ENCODE measurements at places on chromosomes 7 and 10.

DNA sequence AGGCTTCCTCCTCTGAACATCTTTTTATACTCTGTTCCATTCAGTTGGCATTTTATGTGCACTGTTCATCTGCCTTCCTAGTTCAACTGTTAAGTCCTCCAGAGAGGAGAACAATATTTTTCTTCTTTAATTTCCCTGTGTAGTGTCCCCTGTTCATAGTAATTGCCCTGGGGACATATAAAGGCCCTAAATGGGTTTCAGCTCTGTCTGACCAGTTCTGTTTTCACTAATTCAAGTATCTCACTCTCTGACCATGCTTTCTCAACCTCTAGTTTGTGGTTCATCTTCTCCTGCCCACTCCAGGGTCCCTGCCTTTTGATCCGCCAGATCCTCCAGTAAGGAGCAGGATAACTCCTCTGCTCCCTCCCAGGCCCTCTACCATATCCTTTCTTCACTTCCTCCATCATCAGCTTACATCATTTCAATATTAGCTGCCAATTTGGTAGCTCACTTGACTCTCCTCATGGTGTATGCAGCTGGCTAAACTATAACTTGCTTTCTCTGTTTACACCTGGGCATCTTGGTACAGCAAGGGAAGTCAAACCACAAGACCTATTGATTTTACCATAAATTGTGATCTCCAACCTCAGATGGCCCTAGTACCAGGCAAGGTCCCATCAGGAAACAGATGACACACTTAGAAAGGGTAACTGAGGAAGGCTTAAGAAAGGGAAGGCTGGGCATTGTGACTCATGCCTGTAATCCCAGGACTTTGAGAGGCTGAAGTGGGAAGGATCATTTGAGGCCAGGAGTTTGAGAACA, 17.7 kb upstream of the C10orf67 start:
- no peak for DNase-seq

DNA sequence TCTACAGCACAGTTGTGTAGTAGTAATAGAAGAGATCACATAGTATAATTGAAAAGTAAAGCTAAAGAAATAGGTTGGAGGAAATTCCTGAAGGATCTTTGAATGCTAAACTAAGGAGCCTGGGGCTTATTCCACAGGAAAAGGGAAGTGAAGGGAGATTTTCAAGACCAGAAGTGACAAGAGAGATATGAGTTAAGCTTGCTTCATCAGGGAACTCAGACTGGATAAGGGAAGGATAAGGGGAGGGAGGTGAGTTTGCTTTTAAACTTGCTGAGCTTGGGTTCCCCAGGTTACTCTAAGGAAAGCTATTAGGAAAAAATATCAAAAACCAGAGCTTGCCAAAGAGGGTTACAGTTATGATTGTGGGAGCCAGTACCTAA, 182.4 kb downstream of the RAPGEF5 start:
- no peak for DNase-seq

- DNase-seq: no peak
Measured at GRCh38 chr7:155495440-155496248, 37.7 kb downstream of the EN2 start.

GRCh38 chr7:55024776-55025175, 6.0 kb downstream of the EGFR start:
- DNase-seq: no peak

GRCh38 chr7:30278376-30278775, 6.0 kb upstream of the ZNRF2 start:
- DNase-seq: no peak

DNA sequence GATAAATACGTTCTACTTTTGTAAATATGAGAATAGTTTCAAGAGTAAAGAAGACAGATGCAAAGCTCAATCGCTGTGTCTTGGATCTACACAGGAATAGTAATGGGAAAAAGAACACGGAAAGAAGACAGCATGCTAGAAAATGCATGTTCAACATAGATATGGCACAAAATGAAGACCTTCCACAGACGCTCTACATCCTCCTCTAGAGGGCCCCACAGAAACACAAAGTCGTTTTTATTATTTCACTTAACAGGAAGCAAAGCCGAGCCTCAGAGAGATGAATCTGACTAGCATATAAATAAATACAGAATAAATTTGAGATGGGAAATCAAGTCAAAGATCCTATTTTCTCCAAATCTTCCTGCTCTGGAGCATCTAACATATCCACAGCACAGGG, 292.6 kb downstream of the PARD3 start:
- no peak for DNase-seq

DNA sequence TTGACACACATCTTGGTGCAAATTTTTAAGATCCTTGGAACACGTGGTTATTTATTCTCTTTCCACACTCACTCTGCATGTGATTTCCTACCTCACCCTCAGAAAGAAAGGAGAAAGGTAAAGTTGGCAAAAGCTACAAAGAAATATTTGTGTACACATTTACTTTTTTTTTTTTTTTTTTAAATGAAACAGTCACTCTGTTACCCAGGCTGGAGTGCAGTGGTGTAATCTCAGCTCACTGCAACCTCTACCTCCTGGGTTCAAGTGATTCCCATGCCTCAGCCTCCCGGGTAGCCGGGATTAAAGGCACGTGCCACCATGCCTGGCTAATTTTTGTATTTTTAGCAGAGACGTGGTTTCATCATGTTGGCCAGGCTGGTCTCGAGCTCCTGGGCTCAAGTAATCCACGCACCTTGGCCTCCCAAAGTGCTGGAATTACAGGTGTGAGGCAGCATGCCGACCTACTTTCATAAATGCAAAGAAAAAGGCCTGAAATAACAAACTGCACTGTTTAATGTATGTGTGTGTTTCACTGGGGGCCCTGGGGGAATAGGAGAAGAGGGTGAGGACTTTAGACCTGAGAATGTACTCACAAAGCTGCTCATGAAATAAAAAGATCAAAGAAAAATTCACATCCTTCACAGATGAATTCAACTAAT, 71.6 kb upstream of the GRID1 start:
- no peak for DNase-seq

DNA sequence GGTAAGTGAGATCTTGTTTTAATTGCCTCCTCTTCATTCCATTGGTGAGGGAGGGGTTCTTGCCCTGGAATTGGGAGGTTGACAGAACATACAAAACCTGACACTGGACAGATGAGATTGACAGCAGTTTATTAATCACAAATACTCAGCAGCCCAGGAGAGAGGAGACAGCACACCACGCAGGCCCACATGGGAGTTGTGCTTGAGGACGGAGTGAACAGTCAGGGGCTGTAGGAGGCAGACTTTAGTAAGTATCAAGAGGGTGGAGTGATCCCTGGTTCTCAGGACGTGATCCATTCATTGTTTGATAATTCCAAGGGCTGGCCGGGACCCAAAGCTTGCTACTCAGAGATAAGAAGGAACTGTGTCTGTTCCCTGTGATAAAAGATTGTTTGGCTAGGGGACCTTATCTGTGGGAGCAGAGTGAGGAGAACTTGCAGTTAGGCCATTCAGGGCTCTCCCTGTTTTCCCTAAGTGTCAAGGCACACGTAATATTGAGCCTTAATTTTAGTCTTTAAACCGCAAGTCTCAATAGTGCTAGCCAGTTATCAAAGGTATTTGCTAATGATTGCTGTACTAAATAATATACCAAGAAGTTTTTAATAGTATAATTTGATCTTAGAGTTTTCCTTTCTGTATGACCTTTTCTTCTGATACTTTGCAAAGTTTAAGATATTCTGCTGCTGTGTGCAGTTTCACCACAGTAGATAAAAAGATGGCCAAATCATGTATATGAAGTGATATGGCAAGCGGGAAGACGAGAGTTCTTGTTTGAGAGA, 14.5 kb downstream of the CAPZA2 start:
- no peak for DNase-seq

GRCh38 chr7:132118641-132119040, 457.6 kb downstream of the PLXNA4 start:
- no peak for DNase-seq

- DNase-seq: no peak
Measured at GRCh38 chr7:1480670-1481069, 21.4 kb upstream of the MICALL2 start.

GRCh38 chr7:144534655-144535395, 131.3 kb upstream of the NOBOX start:
- DNase-seq: no peak

GRCh38 chr10:132112611-132113010, 46.9 kb downstream of the JAKMIP3 start:
- no peak for DNase-seq

GRCh38 chr7:135801877-135802276, 53.3 kb upstream of the FAM180A start:
- DNase-seq: no peak

DNA sequence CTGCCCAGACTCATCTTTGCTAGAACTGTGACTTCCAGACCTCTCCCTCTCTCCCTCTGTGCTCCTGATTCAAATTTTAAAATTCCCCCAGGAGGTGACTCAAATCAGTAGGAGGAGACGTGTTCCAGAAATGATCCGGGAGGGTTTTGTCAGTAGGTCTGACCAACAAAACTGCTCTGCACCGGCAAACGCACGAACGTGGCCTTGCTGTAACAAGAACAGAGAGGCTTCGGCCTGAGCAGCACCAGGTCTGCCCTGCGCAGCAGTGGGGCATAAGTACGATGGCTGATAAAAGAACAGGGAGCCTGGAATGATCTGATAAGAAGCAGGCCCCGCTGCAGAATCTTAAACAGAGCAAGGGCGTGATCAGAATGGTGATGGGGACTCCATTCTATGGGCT, 152.7 kb upstream of the AUTS2 start:
- no peak for DNase-seq

GRCh38 chr7:150586785-150587152, 19.6 kb downstream of the GIMAP4 start:
- no peak for DNase-seq

GRCh38 chr7:70807650-70808049, 324.3 kb upstream of the GALNT17 start:
- no peak for DNase-seq

DNA sequence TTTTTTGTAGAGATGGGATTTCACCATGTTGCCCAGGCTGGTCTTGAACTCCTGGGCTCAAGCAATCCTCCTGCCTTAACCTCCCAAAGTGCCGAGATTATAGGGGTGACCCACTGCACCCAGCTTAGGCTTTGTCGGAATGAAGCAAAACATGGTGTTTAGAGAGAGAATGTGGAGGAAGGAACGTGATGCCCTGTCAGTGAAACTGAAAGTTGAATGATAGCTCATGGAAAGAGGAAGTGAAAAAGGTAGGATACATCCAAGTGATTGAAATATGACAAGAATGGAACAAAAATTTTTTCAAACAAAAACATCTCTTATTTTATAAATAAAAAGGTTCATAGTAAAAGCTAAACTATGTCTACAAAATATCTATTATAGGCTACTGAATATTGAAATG, 5.9 kb downstream of the AKAP9 start:
- no peak for DNase-seq

- DNase-seq: no peak
Measured at GRCh38 chr10:130372222-130372621, 236.0 kb downstream of the GLRX3 start.

GRCh38 chr7:33926535-33926934, 21.2 kb downstream of the BMPER start:
- no peak for DNase-seq
